ENCODE measurements at places on chromosomes 7 and 10.

DNA sequence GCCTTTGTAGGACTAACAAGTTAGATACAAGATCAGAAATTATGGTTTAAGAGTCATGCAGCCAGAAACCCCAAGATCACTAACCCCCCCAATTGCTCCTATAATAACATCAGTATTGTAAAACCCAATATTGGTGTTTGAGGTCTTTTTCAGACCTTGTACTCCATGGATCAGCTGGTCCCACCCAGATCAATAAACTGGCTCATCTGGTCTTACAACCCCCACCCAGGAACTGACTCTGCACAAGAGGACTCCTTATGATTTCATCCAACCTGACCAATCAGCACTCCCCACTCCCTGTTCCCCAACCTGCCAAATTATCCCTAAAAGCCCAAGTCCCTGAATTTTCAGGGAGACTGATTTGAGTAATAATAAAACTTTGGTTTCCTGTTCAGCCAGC lies 6.4 kb upstream of the GSAP start:
- DNase-seq, result no peak

DNA sequence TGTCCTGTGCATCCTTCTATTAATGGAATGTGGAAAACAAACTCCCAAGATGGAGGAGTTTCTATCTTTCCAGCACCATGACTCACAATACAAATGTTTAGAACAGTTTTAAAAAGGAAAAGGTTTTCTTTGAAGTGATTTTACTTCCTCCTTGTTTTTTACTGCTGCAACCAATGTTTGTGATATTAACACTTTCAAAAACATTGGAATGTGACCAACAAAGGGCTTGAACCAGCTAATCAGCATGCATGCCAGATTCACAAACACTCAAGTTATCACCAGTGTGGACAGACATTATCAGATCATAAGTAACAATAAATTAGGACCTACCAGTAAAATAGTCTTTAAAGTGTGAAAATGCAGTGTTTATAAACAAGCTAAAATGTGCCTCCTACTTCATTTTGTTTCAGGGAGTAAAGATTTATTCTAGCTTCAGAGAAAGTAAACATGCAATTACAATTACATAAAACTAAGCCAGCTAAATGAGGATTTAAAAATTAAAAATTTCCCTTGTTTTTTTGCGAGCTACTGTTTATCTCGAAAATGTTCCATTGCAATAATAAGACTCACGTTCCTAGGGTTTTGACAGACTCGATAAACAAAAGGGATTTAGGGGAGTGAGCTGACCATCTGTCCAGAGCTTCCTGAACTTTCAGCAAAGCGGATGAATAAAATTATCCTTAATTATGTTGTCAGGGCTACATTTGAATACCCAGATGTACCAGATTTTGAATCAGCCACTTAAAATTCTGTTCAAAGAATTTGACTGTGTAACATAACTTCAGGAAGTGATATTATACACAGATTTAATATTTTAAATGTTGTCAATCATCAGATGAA lies 29.8 kb downstream of the CPVL start:
- DNase-seq, result no peak

DNA sequence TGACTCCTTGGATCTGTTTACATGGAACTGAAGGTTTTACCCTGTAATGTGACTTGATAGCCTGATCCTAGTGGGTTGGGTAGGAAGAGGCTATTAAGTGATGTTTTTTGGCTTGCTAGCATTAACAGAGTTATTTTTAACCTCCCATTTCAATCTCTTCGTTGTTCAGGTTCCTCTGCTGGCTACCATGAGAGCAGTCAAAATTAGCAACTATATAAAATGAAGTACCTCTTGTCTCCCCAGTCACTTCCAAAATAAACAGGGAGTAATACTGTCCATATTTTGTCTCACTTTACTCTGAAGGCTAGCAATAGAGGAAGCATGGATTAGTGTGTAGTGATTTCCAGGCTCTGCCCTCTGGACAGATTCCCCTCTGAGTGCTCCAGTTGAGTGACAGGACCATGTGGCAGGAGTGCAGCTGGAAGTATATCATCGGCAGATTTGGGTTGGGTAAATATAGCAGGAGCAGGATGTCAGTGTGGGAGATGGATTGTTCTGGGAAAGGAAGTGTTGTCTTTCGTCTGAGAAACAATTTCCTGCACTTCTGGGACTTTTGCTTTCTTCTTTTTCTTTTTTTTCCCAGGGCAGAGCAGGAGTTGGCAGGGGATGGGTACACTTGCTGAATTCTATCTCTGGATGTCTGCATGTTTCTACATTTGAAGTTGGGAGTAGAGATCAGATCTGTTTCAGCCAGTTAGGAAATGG lies 35.2 kb downstream of the GBF1 start:
- peak; percentile 4 for DNase-seq

GRCh38 chr10:50260791-50261281 lies 9.5 kb upstream of the ASAH2 start:
- DNase-seq, result no peak

- DNase-seq, result no peak
Measured at GRCh38 chr10:73965890-73966768, 31.8 kb upstream of the VCL start.

GRCh38 chr7:123643495-123644441 lies 11.9 kb upstream of the LMOD2 start:
- DNase-seq, result no peak

- DNase-seq, result peak; percentile 73
Measured at GRCh38 chr10:79148452-79149344, 79.9 kb downstream of the ZMIZ1 start.

DNA sequence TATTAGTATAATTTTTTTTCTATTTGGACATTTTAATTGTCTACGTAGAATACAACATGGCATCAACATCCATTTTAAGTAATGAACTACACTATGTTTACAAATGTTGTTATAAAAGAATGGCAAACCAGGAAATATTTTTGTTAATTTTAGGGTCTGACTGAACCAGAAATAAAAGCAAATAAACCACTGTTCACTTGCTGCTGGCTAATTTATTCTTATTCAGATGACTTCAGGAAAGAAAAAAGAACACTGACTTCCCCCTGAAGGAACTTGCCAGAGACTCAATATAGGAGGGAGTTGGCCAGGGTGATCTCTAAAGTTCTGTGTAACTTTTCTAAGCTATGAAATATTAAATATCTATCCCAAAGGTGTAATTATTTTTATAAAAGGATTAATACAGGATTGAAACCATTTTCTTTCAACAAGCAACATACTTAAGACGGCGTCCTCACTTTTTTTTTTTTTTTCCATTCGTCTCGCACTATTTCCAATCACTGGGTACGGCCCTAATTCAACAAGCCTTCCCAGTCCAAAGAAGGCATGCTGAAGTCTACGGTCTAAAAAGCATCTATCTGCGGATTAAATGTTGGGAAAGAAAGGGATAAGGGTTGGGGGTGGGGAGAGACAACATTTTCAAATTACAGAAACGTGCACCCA lies 1.2 kb downstream of the USP6NL start:
- no peak for DNase-seq

- DNase-seq, result no peak
Measured at GRCh38 chr10:24012249-24012803, 196.6 kb upstream of the KIAA1217 start.

GRCh38 chr10:21052072-21052708 lies 155.1 kb upstream of the NEBL start:
- no peak for DNase-seq

DNA sequence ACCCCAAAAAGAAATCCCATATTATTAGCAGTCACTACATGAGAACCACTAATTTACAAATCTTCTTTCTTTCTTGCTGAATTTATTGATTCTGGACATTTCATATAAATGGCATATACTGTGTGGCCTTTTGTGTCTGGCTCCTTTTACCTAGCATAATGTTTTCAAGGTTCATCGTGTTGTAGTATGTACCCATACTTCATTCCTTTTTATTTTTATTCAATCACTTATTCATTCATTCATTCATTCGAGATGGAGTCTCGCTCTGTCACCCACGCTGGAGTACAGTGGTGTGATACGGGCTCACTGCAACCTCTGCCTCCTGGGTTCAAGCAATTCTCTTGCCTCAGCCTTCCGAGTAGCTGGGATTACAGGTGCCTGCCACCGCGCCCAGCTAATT lies 21.9 kb downstream of the VPS26A start:
- DNase-seq, result no peak

DNA sequence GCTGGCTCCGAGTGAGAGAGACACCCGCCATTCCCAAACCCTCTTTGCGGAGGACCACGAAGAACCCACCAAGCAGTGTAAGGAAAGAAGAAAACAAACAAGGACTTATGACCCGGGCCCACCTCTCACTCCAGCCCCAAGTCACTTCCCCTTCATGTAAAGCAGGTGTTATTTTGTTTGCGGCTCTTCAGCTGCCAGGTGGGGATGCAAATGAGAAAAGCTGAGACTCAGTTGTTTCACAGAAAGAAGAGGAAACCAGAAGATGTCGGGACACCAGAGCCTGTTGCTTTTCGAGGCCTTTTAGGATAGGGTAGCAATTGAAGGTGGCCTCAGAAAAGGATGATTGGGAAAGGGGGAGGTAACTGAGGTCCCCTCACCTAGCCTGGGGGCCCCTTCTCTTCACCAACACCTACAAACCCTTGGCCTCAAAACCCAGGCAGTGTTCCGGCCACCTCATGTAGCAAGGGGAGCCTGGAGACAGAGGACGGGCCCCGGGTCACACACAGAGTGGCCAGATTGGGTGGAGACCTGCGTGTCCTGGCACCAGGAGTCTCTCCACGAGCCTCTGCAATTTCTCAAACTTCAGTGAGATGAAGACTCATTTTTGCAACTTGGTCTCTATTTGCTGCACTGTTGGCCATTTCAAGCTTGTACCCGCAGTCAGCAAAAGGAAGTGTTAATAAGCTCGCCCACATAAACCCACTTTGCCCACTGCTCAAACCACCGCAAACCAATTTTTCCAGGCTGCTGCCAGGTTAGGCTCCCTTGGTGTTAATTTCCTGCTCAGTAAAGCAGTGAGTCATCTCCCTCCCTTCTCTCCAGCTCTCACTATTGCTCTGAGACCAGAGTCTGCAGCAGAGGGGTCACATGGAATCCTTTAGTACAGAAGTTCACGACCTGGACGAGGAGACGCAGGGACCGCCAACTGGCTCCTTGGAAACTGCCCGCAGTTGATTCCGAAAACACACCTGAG lies 45.5 kb downstream of the AOC1 start:
- no peak for DNase-seq

GRCh38 chr7:102097601-102098161 lies 189.0 kb upstream of the SH2B2 start:
- DNase-seq, result no peak

DNA sequence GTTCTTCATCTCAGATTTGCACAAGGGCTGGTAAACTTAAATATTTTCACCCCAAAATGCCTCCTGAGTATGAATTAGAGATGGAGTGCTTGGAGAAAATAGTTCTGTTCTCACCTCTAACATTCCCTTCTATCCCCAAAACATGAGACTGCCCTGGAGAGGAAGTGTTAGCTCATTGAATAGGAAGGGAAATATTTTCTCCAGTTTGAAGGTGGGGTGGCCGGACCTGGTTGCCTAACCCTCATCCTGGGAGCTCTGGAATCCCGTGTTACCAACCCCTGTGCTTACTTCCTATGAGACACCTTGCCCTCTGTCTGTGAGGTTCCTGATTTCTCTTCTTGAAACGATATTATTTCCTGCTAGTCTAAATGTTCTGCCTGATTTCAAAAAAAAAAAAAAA lies 779 bp downstream of the IFIT2 start:
- DNase-seq, result no peak

DNA sequence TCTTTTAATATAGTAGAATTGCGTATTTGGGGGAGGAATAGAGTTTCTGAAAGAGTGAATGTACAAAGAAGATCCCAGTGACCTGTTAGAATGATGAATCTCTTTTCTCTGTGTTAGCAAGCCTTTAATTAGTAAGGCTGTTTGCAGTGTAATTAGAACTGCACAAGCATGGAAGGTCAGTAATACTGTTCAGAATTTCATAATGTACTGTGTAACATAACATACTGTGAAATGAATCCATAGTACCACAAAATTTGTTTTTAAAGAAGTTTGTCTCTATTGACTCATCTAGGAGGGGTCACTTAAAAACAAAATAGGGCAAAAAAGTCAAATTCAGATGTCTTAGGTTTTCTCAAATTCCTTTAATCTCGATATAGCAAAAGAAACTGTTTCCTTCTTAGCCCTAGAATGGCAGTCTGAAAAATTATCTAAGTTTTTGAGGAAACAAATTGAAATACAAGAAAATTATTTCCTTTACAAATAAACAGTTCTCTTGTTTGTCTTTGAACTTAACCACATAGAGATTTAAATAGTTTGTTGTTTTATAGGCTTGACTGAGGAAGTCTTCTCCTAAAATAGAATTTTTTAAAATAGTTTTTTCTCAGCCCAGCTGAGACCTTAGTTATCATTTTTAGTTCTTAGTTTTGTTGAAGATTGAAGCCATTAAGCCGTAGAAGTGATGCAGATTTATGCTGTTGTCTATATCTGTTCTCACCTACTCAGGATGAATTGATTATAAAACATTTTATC lies 12.5 kb downstream of the ADK start:
- DNase-seq, result no peak

GRCh38 chr7:134827889-134828288 lies 48.5 kb downstream of the CALD1 start:
- DNase-seq, result no peak

DNA sequence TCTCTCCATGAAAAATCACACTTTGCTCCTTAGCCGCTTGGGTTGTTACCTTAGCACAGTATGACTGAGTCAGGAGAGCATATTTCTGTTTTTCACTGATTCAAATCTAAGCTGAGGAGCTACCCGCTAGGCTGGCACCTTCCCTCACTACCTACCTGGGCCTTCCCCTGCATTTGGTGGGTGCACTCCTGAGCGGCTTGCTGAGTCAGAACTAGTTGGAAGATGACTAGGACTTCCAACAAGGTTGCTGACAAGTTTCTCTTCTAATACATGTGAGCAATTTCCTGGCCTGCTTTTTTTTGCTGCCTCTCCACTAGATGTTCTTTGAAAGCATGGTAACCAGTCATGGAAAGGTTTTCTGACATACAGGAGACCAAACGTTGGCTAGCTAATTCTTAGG lies 43.8 kb upstream of the SEC61G start:
- DNase-seq, result no peak

- DNase-seq, result no peak
Measured at GRCh38 chr10:25695586-25695985, 238.4 kb upstream of the MYO3A start.

- DNase-seq, result no peak
Measured at GRCh38 chr7:37488163-37488764, 39.6 kb upstream of the ELMO1 start.

DNA sequence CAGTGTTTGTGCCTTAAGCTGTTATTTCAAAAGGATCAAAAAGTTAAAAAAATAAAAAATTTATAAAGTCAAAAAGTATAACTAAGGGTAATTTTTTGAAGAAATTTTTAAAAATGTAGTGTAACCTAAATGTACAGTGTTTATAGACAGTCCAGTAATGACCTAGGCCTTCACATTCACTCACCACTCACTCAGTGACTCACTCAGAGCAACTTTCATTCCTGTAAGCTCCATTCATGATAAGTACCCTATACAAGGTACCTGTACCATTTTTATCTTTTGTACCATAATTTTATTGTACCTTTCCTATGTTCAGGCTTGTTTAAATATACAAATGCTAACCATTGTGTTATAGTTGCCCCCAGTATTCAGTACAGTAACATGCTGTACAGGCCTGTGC lies 21.5 kb downstream of the DNAJC9 start:
- no peak for DNase-seq

GRCh38 chr7:104252409-104253134 lies 44.8 kb upstream of the ORC5 start:
- no peak for DNase-seq

- no peak for DNase-seq
Measured at GRCh38 chr7:31910191-31910590, 160.0 kb downstream of the PDE1C start.

All from anterior cingulate cortex (tissue), 58 donors.